Activated T-cell treated with anti-CD3 and anti-CD28 coated beads, Interleukin-2, amount 50 U/mL, for 72 hours (primary cell): ENCODE measurements at places on chromosomes 12 and 14. TPM values are rescaled to one million over a fixed set of nuclear protein-coding genes. Genes with fewer than 3 reads are reported as not detected.

GRCh38 chr12:15049461-15050153, 76.8 kb downstream of the PDE6H start:
- no peak for DNase-seq

DNA sequence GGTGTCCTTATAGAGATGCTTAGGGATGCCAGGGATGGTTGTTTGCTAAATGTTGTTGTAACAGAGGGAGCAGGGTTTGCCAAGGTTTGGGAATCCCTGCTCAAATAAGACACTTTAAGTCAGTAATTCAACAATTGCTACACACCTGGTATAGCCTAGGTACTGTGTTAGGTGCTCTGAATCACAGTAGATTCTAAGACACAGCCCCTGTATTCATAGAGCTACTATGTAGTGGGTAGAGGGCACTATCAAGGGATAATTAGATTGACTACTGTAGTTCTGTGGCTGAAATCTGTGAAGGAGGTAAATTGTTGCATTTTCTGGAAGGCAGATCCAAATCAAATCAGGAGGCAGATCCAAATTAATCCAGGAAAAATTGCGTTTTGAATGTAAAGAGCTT, 149.2 kb downstream of the C12orf75 start:
- no peak for DNase-seq

DNA sequence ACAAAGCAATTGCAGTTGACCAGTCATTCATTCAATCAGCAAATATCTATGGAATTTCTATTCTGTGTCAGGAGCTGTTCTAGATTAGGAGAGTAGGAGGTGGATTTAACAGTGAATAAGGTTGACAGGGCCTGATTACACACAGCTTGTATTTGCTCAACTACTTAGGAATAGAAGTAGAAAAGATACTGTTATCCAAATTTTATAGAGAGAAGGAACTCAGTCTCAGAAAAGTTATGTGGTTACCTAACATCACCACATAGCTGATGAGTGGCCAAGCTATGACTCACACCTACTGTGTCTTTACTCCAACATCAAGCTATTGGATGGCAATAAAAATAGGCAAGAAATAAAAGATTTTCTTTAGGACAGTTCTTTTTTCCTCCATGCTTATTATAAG, 374.8 kb downstream of the RMST start:
- DNase-seq, result no peak

DNA sequence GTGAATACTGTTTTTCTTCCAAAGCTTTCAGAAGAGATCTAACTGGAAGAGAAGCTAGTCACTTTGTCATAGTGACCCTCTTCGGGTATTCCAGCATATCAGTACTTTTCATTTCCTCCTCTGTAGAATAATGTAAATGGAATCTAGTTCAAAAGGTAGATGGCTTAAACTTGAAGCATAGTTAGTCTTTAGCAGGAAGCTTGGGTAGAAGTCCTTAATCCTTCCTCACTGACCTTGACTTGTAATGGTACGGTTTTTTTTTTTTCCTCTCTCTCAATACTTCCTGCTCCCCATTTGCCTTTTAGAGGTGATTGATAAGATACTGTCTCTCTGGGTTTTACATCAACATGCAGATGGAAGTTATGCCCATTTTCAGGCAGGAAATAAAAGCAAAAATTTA, 1.7 kb downstream of the FBXO34 start:
- no peak for DNase-seq

DNA sequence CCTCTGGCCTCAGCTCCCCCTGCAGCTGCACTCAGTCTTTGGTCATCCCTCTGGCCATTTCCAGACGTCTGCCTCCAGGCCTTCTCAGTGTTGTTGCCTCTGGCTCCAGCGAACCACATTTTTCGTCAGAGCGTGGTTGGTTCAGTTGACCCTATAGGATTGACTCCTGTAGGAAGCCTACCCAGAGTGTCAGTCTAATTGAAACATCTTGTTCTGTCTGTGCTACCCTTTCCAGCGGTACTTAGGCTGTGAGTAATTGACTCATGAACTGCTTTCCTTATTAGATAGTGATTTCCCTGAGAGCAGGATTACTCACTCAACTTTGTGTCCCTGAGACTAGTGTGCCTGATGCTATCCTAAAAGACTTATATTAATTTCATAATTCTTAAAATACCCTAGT, 373.2 kb downstream of the ATP23 start:
- DNase-seq, result no peak

GRCh38 chr12:91139286-91139685, 28.0 kb upstream of the LUM start:
- DNase-seq, result no peak

DNA sequence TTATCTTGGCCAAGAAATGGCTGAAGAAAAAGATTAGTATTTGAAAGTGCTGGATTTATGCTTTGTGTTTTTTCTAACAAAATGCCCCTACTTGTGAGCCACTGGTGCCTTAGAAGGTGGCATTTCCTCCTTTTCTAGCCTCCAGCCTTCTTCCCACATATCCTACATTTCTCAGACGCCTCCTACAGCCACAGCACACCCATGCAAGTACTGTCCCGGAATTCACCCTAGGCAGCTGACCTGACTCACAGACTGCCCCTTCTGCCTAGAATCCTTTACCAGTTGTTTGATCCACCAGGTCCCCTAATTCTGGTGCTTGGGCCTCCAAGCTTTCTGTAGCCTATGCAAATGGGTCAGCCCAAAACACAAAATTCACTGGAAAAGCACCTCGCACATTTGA, 166.0 kb downstream of the FOXN3 start:
- no peak for DNase-seq

- no peak for DNase-seq
These were observed 91.8 kb downstream of the SLC41A2 start for GRCh38 chr12:104866291-104866690.

AQP6 gene
- not detected for total RNA-seq

ZBTB42 gene
- 3.0 TPM for total RNA-seq

ADCY6 gene
- total RNA-seq, result 0.67 TPM

NRL gene
- total RNA-seq, result 5.2 TPM

B3GNT4 gene
- 1.1 TPM for total RNA-seq

RNF10 gene
- total RNA-seq, result 198 TPM
